ENCODE measurements at places on chromosomes 2 and 18.

- no peak for DNase-seq
These were observed 113.6 kb upstream of the MGAT5 start for GRCh38 chr2:134140251-134140661.

- no peak for DNase-seq
These were observed 18.4 kb downstream of the SLC4A3 start for GRCh38 chr2:219645631-219646527.

DNA sequence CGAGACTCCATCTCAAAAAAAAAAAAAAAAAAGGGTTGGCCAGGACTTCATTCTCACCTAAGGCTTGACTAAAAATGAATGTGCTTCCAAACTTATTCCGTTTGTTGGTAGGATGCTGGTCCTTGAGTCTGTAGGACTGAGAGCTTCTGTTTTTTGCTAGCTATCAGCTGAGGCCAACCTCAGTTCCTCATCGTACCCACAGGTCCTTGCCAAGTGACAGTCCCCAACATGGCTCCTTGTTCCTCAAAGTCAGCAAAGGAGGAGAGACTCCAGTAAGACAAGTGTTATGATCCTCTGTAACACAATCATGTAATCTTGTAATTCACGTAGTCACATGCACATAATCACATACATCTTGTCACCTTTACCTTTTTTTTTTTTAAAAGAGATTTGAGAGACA lies 37.0 kb downstream of the HAUS1 start:
- DNase-seq, result no peak

- no peak for DNase-seq
These were observed 10.6 kb downstream of the CYP26B1 start for GRCh38 chr2:72136933-72137497.

Measured in stimulated activated CD8-positive, alpha-beta memory T cell treated with anti-CD3 and anti-CD28 coated beads, Interleukin-4, amount 100 ng/mL, for 1 hour (primary cell).